Panc1 (cell line): ENCODE measurements at places on chromosomes 4 and X.
A peak's percentile ranks its signal among the peaks of the same experiment; 100 is the strongest.

GRCh38 chr4:139279760-139280620, at the start of gene MGARP:
TSS of gene MGARP (minus strand) at chr4:139280225. CDS start at chr4:139280158, 67 bp downstream.
- H3K27ac ChIP-seq, result no peak within 1 kb of the TSS
- 0 out of 2 replicates have a peak, but pooled peaks cover 2% of the 10 kb centered on the region for H3K4me1 ChIP-seq
- no peaks in the 10 kb centered on the region for H3K36me3 ChIP-seq
- H3K27me3 ChIP-seq, result no peaks in the 10 kb centered on the region
- DNase-seq, result no peak

DNA sequence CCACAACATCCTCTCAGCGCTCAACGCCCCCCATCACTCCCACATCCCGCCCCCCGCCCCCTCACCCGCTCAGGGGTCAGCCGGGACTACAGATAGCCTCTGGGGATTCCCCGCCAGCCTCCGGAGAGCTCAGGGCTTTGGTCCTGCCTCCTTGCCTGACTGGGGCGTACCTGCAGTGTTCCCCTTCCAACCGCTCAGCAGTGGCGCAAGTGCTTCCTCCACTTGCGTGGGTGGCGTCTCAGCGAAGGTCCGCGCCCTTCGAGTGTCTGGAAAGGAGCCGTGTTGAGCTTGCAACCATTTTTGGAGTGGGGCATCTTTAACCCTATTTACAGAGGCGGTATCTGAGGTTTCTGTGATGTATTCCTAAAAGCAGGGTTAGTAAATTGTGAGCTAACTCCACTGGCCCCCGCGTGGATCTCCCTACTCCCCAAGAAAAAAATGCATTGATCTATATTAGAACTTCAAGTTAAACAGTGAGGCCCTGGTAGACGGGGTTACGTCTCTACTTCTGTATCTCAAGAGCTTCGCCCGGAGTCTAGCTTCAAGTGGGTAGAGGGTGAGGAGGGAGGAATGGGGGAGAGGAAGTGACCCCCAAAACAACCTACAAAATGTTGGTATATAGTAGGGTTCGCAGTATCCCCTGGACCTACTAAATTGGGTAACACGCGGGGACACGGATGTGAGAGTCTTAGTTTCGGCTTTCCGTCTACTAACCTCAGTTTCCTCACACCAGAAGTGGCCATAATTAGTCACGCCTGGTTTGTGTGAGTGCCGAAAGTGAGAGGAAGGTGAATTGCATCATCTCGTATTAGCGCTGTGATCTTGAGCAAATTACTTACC, 16.1 kb downstream of the NKX3-2 start:
- no peaks in the 10 kb centered on the region for H3K36me3 ChIP-seq
- no peak for DNase-seq
- H3K27me3 ChIP-seq, result no peaks in the 10 kb centered on the region
- no peaks in the 10 kb centered on the region for H3K4me1 ChIP-seq

GRCh38 chr4:19557161-19557560, 694.5 kb upstream of the SLIT2 start:
- H3K36me3 ChIP-seq, result no peaks in the 10 kb centered on the region
- no peak overlapping the region for H3K27ac ChIP-seq
- H3K4me1 ChIP-seq, result no peaks in the 10 kb centered on the region
- H3K4me3 ChIP-seq, result no peak overlapping the region

- H3K4me3 ChIP-seq, result no peak overlapping the region
- DNase-seq, result no peak
- H3K27ac ChIP-seq, result no peak overlapping the region
Measured at GRCh38 chrX:45266456-45266855, 65.8 kb upstream of the DIPK2B start.

- no peak for DNase-seq
- H3K4me1 ChIP-seq, result no peaks in the 10 kb centered on the region
- H3K27me3 ChIP-seq, result no peaks in the 10 kb centered on the region
- no peak overlapping the region for H3K27ac ChIP-seq
- no peaks in the 10 kb centered on the region for H3K36me3 ChIP-seq
Measured at GRCh38 chr4:91212211-91212610, 1085.0 kb downstream of the CCSER1 start.

DNA sequence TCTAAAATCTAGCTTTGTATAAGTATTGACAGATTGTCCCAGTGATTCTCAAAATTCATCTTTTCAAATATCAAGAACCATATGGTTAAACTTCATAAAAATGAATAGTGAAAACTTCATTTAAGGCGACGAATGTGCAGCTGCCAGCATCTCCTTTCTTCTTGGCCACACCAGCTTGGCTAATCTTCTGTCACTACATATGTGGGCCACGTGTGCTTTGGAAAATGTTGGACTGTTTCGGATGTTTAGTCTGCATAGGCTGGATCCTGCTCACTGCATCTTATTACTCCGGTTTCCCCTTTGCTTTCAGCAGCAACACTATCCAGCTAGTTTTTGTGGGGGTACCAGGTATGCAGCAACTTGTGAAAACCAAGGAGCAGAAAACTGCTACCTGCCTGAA, 221.9 kb downstream of the BMPR1B start:
- no peak overlapping the region for H3K4me3 ChIP-seq
- no peaks in the 10 kb centered on the region for H3K4me1 ChIP-seq
- no peaks in the 10 kb centered on the region for H3K36me3 ChIP-seq
- H3K27ac ChIP-seq, result no peak overlapping the region
- no peaks in the 10 kb centered on the region for H3K27me3 ChIP-seq

DNA sequence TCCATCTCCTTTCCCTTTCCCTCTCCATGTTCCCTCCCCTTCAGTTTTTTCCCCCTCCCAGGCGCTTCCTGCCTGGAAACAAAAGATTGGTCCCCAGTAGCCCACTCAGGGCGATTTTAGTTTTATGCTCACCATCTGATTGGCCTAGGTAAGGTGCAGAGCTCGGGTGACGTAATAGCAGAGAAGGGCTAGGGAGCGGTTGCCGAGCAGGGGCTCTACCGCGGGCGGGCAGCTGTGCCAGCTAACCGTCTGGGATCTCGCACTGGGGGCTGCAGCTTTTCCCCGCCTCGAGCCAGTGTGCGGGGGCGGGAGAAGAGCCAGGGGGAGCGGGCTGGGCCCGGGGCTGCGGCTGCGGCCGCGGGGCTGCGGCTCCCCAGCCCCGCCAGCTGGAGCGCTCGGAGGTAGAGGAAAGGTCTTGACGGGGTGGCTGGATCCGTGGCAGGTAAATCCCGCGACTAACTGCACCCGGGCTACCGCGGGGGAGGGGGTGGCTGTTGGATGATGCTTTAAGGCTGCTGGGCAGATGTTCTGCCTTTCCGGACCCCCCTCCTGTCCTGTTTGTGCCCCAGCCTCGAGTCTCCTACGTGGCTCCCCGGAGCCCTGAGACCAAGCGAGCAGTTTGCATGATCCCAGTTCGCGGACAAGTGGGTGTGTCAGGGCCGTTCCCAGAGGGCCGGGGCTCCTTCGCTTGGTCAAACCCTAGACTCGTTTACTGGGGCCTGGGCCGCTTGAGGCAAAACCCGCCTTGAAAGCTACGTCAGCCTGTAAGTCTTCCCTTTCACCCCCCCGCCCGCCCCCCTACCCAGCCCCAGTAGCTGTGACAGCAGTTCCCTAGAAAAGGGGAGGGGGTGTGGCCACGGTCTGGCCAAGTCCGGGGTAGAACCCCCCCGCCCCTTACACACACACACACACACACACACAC, at the start of gene PAK3:
PAK3 (plus strand) TSS at position 218 of the 922 bp plus-strand sequence. CDS start 26,913 bp downstream, outside the sequence.
- peaks cover 6% of the 10 kb centered on the region; the same call in 1 of the 2 replicates for H3K27me3 ChIP-seq
- H3K4me1 ChIP-seq, result peaks cover 10% of the 10 kb centered on the region; the same call in 1 of the 2 replicates
- DNase-seq, result no peak
- H3K36me3 ChIP-seq, result no peaks in the 10 kb centered on the region
- peak within 1 kb of the TSS; percentile 65 for H3K4me3 ChIP-seq

- DNase-seq, result no peak
- H3K4me3 ChIP-seq, result no peak overlapping the region
- H3K36me3 ChIP-seq, result no peaks in the 10 kb centered on the region
- H3K27me3 ChIP-seq, result peaks cover 3% of the 10 kb centered on the region
- H3K27ac ChIP-seq, result no peak overlapping the region
Measured at GRCh38 chrX:107484002-107484726, 34.7 kb downstream of the FRMPD3 start.

GRCh38 chr4:180521181-180521580, 1722.0 kb upstream of the TENM3 start:
- no peak overlapping the region for H3K27ac ChIP-seq
- H3K36me3 ChIP-seq, result no peaks in the 10 kb centered on the region
- DNase-seq, result no peak

DNA sequence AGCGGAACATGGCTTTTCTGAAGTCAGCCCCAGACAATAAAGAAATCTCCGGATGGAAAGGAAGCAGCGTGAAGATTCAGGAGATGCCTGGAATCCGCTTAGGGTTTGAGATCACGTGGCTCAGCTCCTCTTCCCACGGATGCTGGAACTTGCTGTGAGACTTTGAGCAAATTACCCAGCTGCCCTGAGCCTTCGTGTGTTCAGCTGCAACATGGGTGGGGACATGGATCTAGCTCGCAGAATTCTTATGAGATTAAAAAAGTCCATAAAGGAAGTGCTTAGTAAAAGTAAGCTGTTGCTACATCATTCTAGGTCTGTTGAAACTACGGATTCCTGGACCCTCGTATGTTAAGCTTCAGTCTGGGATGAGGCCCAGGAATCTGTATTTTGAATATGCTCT, 55.7 kb upstream of the STIM2 start:
- no peak overlapping the region for H3K4me3 ChIP-seq
- no peaks in the 10 kb centered on the region for H3K36me3 ChIP-seq
- H3K4me1 ChIP-seq, result no peaks in the 10 kb centered on the region
- no peaks in the 10 kb centered on the region for H3K27me3 ChIP-seq
- H3K27ac ChIP-seq, result no peak overlapping the region

DNA sequence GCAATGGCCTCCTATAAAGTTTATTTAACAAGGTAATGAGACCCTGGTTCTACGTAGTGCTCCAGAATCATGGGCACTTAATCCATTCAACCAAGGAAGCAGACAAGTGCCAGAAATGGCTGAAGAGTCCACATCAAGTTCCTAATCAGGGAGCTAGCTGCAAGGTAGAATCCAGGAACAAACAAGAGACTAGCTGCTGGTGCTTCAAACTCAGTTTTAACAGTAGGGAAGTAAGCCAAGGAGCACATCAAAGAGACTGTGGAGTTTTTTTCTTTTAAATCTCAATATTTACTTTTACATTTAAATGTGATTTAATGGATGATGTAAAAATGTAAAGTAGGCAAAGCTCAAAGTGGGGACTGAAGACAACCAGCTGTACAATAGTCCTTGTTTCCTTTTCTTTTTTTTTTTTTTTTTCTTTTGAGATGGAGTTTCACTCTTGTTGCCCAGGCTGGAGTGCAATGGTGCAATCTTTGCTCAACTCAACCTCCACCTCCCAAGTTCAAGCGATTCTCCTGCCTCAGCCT, 630.4 kb downstream of the CCSER1 start:
- H3K27ac ChIP-seq, result no peak overlapping the region
- DNase-seq, result no peak
- H3K4me1 ChIP-seq, result no peaks in the 10 kb centered on the region

DNA sequence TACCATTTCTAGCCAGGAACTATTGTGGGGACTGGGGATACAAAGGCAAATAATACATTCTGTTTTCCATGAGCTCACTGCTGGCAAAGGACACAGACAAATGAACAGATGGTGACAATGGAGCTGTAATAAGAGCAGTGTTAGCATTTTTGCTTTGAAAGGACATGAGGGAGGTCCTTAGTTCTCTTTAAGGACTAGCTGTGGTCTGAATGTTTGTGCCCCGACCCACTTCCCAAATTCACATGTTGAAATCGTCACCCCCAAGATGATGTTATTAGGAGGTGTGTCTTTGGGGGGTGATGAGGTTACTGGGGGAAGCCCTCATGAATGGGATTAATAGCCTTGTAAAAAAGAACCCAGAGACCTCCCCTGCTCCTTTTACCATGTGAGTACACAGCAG, 30.3 kb downstream of the CCNG2 start:
- no peaks in the 10 kb centered on the region for H3K4me1 ChIP-seq
- H3K27ac ChIP-seq, result no peak overlapping the region
- H3K4me3 ChIP-seq, result no peak overlapping the region
- no peaks in the 10 kb centered on the region for H3K27me3 ChIP-seq
- H3K36me3 ChIP-seq, result no peaks in the 10 kb centered on the region
- DNase-seq, result no peak

GRCh38 chrX:31255310-31256033, 183.6 kb upstream of the FTHL17 start:
- DNase-seq, result no peak
- no peak overlapping the region for H3K4me3 ChIP-seq
- no peaks in the 10 kb centered on the region for H3K4me1 ChIP-seq
- no peak overlapping the region for H3K27ac ChIP-seq

DNA sequence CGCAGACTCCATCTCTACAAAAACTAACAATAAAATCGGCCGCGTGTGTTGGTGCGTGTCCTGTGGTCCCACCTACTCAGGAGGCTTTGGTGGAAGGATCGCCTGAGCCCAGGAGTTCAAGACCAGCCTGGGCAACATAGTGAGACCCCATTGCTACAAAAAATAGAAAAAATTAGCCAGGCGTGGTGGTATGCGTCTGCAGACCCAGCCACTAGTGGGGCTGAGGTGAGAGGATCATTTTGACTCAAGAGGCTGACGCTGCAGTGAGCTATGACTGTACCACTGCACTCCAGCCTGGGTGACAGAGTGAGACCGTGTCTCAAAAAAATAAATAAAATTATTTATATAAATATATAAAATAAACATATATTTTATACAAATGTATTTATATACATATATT, 22.3 kb downstream of the ASMTL start:
- H3K27ac ChIP-seq, result no peak overlapping the region
- no peak for DNase-seq
- no peaks in the 10 kb centered on the region; the same call in 1 of the 2 replicates for H3K36me3 ChIP-seq
- H3K4me1 ChIP-seq, result no peaks in the 10 kb centered on the region

DNA sequence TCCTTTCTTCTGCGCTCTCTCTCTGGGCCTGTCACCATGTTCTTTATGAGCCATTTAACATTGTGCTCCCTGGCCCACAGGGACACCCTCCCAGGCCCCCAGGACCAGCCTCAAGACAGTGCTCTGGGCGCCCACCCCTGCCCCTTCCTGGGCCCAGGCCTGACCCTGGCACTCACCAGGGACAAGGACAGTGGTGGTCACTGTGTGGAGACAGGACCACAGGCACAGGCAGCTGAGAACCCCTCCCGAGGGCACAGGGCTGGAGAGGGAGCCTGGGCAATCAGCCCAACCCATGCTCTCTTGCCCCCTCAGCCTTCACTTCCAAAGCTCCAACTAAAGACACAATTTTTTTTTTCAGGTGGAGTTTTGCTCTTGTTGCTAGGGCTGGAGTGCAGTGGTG, 218.2 kb upstream of the PSAPL1 start:
- no peak overlapping the region for H3K4me3 ChIP-seq
- H3K36me3 ChIP-seq, result no peaks in the 10 kb centered on the region
- no peak for DNase-seq
- no peaks in the 10 kb centered on the region for H3K4me1 ChIP-seq
- no peak overlapping the region for H3K27ac ChIP-seq
- H3K27me3 ChIP-seq, result no peaks in the 10 kb centered on the region

DNA sequence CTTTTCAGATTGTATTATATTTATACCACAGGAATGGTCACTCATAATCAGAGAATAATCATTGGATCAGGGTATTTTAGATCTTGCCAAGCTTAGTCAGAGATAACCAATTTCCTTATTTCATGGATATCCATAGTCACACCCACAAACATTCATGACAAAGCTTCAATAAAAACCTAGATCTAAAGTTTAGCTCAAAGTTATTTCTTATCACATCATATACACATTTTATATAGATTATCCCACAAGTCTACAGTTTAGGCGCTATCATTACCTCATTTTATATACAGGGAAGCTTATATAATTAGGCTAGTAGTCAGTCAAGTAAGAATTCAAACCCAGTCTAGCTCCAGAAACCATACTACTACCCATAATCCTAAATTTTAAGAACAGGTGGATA, 82.3 kb downstream of the SLC10A7 start:
- no peaks in the 10 kb centered on the region for H3K36me3 ChIP-seq
- H3K4me3 ChIP-seq, result no peak overlapping the region
- no peak for DNase-seq
- H3K27me3 ChIP-seq, result no peaks in the 10 kb centered on the region
- H3K27ac ChIP-seq, result no peak overlapping the region
- no peaks in the 10 kb centered on the region for H3K4me1 ChIP-seq
